HT-29 (cell line): ENCODE measurements at places on chromosomes 5 and 9.

GRCh38 chr5:140240987-140241706 lies 61.8 kb downstream of the PFDN1 start:
- DNase-seq = peak; percentile 54

GRCh38 chr5:180341595-180341994 lies 11.5 kb downstream of the GFPT2 start:
- DNase-seq = no peak

DNA sequence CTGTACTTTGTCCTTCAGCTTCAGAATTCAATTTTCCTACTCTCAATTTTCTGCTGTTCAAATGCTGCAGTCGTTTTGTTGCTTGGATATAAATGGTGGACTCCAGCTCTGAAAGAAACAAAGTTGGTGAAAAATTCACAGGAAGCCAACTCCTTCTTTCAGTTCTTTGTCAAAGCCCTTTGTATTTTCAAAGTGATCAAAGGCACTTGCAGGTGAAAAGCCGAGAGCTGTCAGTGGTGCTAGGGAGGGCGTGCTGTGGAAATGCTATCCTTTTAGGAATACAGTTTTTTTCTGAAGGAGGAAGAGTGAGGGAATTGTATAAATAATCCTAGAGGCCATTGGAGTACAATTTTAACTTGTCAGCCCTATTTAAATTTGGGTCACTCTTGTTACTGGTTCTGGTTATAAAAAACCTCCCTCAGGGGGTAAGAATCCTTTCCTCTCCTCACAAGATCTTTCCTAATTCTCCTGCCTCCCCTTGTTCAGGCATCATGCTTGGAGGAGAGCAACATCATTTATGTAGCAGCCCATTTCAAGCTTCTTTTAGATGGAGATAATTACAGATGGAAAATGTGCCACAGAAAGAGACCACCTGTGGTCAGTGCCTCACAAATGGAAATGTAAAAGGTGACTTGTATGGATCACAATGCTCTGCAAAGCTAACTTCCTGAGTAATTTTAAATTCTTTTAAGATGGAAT lies 62.5 kb upstream of the GHR start:
- no peak for DNase-seq

- no peak for DNase-seq
Measured at GRCh38 chr9:105390871-105391270, 57.0 kb upstream of the FSD1L start.

- no peak for DNase-seq
Measured at GRCh38 chr5:17103461-17103860, 114.0 kb upstream of the BASP1 start.

GRCh38 chr9:111131211-111131610 lies 92.9 kb upstream of the LPAR1 start:
- no peak for DNase-seq

DNA sequence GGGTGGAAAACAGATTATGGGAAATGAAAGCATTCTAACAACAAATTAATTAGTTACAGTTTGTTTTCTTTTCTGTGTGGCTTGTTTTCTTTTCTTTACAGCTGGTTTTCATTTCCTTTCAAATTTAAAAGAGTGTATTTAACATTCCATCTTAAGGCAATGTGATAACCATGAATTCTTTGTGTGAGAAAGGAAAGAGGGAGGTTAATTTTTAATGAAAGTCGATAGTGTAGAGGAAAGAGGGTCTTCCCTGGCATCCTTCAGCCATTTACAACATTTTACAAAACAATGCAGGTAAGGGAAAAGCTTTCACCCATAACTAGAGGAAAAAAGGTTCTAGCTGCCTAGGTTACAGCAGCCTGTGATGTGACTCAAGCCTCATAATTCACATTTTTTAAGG lies 43.9 kb upstream of the IL33 start:
- no peak for DNase-seq

DNA sequence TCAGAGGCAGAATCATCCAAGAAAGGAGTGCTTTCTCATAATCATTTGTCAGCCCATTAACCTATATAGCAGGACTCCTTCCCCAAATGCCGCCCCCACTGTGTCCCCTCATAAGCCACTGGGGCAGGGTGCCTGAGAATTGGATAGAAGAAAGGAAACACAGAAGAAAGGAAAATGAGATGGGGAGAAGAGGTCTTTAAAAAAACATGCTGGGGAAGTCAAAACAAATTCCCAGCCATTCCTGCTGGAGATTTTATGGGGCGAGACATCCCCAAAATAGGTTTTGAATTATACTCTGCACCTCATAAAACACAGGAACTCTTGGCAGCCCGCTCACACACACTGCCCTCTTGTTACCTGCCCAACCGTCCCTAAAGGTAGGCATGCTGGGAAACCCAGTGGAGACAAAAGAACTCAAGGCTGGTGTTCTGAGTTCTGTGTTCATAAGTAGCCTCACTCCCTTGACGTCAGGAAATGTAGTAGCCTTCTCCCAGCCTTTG lies 19.7 kb downstream of the ASTN2 start:
- no peak for DNase-seq

- DNase-seq = no peak
Measured at GRCh38 chr5:109053995-109054417, 306.3 kb downstream of the FER start.

- no peak for DNase-seq
Measured at GRCh38 chr9:135212961-135213360, 125.5 kb downstream of the OLFM1 start.

DNA sequence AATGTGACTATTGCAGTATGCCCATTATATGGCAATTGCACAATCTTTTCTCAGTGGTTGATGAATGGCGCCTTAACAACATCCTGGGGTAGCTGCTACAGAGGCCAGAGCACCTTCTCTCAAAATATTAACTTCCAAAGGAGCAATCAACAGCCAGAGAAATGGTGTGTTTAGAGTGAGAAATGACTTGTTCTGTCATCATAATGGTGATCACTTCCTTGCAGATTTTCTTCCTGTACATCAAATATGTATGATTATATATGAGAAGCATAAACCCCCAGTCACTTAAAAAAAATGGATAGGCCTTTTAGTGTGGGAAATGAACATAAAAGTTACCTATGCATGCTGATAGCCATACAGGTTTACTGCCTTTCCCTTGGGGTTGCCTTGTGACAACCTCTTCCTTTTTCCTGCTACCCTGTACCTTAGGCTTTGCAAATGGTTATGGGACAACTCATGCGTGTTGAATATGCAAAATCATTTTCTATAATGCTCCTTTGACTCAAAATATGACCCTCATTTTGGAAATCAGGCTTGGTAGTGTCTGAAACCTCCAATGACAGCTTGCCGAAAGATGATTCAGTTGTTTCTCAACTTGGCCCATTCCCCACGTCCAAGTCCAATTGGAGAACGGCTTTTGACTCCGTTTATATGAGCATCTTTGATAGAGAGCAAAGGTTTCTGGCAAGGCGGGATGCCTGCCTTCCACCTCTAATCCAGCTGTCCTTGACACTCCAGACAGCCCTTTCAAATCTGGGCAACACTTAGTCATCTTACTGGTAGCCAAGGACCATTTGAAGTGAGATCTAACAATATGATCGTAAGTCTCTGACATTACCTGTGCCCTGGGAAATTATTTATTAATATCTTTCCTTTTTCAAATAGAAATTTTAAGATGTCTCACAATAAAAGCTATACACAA lies 69.3 kb downstream of the SLC1A1 start:
- no peak for DNase-seq

DNA sequence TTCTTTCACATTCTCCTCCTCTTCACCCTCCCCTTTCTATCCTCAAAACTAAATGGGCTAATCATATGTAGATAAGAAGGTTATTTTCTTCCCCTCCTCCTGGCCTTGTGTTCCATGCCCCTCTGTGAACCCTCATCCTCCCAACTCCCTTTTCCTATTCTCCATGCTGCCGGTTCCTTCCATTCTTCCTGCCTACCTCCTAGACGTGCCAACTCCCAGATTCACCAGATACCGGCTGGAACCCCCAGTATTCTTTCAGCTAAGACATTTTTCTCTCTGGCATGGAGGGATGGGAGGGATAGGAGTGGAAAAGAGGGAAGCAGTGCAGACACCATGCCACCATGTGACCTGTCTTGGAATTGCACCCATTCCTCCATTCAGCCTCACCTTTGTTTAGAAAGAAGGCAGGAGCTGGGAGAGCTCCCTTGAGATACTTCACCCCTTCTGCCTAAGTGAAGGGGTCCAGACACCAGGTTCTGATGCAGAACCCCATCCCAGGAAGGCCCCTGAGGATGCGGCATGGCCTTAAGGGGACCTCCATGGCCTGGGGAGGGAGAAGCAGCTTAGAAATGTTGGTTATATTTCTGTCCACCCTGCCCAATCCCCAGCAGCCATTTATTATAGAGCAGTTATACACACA lies 4.8 kb downstream of the DNAJB5 start:
- DNase-seq = peak; percentile 68

- DNase-seq = no peak
Measured at GRCh38 chr5:67350618-67351201, 154.1 kb upstream of the CD180 start.

DNA sequence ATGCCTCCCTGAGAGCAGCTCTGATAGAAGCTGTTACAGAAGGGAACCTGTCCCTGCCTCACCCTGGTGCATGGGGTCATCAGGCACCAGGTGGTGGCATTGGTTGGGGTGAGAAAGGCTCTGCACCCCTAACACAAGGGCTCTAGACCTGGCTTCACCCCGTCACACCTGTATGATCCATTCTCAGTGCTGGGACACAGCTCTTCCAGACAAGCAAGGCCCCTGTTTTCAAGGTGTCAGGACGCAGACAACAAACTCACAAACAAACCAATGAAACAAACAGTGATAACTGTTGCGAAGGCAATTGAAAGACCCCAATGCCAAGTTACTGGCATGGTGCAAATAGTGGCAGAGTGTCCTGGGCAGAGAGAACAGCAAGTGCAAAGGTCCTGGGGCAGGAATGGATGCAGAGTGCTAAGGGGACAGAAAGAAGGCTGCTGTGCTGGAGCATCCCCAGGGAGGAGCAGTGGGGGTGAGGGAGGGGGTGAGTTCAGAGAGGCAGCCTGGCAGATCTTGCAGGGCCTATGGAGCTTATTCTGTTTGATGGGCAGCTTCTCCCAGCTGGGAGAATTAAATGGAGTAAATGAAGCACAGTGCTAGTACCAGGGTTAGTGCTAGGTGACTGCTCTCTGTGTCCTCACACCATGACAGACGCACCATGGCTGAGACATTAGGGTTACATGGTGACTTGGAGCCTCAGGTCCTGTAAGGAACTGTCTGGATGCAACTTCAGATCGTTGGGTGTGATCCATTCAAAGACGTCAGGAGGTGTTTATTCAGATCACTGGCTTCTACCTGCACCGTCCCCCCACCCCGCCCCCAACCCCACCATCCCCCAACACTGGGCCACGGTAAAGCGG lies 67.9 kb upstream of the UNC5A start:
- no peak for DNase-seq
